SJSA1 (cell line): ENCODE measurements at places on chromosomes 5 and 9.

GRCh38 chr9:91120200-91120599 lies 241.5 kb downstream of the AUH start:
- no peak for DNase-seq

DNA sequence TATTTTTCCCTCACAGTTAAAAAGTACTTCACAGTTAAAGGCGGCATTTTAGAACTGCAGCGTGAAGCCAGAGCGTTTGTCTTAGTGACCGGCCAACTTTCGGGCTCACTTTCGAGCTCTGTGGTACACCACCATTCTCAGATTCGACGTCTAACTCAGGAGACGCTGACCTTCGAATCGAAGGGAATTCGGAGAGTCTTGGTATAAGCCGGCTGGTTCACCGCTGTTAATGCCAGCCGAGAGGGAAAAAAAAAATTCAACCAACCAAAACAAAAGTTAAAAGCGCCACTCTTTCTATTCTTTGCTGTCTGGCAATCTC lies 544 bp upstream of the SNX24 start:
- DNase-seq, result no peak

- peak; percentile 12 for DNase-seq
Observed at GRCh38 chr9:71767163-71767775, 1.0 kb downstream of the CEMIP2 start.

DNA sequence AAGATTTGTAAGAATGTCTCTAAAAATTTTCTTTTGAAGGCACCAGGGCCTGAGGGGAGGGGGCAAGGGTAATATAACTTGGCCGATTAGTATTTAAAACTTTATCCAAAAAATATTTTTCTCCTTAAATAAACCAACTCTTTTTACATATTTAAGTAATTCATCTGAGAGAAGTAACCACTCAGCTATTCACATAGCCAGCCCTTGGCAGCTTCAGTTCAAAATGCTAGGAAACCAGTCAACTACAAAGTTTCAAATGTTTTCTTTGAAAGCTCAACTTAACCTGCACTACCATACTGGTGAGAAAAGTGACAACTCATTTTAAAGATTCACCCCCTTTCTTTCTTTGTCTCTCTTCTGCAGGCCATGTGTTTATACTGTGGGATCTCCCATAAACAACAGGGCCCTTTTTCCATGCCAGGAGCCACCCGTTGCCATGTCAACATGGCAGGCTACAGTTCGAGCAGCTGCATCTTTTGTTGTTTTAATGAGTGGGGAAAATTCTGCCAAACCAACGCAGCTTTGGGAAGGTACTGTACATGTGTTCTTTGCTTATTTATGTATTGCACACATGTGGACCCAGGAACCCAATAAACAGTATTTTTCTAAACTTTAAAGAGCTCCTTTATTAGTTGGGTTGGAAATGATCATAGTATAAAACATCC lies 46.3 kb downstream of the AOPEP start:
- peak; percentile 74 for DNase-seq

- DNase-seq, result no peak
Observed at GRCh38 chr5:111582993-111583601, 70.8 kb upstream of the STARD4 start.

GRCh38 chr5:118596255-118596654 lies 392.1 kb downstream of the DTWD2 start:
- DNase-seq, result no peak

GRCh38 chr9:133060417-133060841 lies 1.4 kb upstream of the CEL start:
- DNase-seq, result no peak

GRCh38 chr9:4106760-4107143 lies 193.1 kb downstream of the GLIS3 start:
- DNase-seq, result no peak

DNA sequence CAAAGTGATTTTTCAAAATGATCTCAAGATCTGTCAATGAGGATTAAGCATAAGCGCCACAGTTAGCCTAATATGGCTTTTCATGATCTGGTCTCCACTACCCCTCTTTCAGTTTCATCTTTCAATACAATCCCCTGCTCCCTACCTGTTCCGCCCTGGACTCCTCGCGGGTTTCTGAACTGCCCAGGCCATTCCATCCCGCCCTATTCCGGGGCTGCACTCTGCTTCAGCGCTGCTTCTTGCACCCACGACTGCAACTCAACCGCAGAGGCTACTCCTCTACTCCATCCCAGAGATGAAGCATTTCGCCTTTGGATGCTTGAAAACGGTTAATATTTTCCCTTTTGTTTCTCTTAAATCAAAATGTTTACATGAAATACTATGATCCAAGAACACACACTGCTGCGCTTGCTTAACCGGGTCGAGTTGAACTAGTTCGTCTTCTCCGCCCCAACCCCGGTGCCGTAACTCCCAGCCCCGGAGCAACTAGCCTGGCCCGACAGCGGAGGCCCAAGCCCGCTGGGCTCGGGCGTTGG lies 716 bp upstream of the OTULIN start:
- DNase-seq, result no peak

DNA sequence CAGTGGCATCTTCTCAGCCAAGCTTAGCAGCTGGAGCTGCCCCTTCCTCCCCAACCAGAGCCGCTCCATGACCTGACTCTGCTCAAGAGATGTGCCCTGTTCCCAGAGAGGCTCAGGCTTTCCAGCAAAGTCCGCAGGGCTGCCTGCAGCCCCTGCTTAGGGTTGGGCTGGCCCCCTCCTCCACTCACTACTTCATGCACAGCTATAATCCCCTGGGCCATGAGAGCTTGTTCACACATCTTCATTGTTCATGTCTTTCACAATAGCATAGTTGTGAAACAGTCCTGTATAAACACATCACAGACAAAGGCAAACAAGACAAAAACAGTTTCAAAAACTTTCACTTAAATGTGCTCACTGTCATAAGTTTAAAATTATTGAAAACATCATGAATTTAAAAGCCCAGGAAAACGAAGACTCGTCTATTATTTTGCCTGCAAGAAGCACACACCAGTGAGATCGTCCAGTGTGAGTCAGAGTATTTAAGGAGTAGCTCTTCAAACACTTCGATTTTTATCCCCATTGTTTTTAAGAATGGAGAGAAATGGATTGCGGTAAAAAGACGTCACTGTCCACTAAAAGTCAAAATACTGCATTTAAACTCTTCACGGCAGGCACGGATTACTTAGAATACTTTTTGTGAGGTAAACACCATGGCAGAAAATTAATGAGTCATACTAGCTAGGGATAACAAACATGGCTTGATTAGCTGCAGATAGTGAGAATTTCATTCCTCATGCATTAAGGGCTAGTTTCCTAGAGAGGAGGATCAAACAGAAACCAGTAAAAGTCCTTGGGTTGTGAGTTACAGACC lies 40.7 kb upstream of the S1PR3 start:
- peak; percentile 84 for DNase-seq

GRCh38 chr5:113090336-113091106 lies 113.9 kb downstream of the DCP2 start:
- no peak for DNase-seq

DNA sequence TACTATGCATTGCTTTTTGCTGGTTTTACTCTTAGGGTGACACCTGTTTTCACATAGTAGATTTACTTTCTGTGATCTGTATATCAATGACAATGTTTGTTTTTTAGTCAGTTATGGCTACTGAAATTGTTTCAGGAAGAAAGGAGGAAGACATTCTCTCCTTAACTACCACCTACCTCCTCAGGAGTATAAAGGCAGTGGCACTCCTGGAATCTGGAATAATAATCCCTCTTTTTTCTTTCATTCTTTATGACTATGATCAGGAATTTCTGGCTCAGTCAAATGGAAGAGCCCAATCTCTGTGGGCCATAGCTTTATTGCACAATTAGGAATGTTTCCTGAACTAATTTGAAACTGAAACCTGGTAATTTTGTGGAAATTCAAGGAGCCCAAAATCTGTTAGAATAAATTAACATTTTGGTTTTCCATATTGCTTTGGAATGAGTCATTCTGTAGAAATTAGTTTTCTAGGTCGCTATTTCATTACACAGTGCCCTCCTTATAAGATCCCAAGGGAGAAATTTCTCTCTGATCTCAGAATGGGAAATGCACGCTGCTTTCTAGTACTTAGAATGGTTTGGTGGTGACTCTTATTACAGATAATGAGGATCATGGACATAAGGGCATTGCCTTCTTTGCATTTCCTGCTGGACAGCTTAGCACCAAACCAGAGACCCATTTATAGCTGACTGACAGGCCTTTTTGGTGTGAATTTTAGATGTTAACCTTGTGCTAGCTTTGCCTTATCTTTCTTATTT lies 95.3 kb upstream of the VLDLR start:
- no peak for DNase-seq

GRCh38 chr9:37776328-37776727 lies 8.5 kb downstream of the EXOSC3 start:
- no peak for DNase-seq

- no peak for DNase-seq
Observed at GRCh38 chr5:95667061-95667618, 15.7 kb downstream of the SPATA9 start.

- DNase-seq, result no peak
Observed at GRCh38 chr5:58999804-59000203, 416.9 kb downstream of the RAB3C start.

DNA sequence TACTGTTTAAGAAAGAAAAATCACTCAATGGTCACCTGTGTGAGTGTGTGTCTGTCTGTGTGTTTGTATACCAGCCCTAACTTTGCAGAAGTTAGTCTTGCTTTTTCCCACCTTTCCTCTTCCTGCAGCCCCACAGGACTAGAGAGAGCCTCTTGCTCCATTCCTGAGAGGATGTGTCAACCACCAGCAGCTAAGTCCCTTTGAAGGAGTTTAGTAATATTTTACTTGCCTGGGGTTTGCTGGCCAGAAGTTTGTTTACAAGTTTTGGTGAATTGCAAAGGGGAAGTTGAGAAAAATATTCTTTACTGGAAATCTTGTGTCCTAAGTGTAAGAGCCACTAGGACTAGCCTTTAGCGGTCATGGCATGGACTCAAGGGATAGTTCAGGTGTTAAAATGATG lies 316.2 kb downstream of the BRINP1 start:
- no peak for DNase-seq
